ENCODE measurements at places on chromosomes 11 and 22. TPM values are rescaled to one million over a fixed set of nuclear protein-coding genes. Genes with fewer than 3 reads are reported as not detected.

- DNase-seq = no peak
- H3K4me3 ChIP-seq = no peak overlapping the region
- H3K4me1 ChIP-seq = 0 out of 2 replicates have a peak, but pooled peaks cover 5% of the 10 kb centered on the region
- H3K27me3 ChIP-seq = peaks cover 71% of the 10 kb centered on the region
- no peak overlapping the region for H3K27ac ChIP-seq
- H3K36me3 ChIP-seq = no peaks in the 10 kb centered on the region
These were observed 9.4 kb upstream of the RTCB start for GRCh38 chr22:32421484-32421883.

- no peak overlapping the region for H3K4me3 ChIP-seq
- no peaks in the 10 kb centered on the region for H3K27me3 ChIP-seq
- H3K36me3 ChIP-seq = no peaks in the 10 kb centered on the region
- no peak overlapping the region for H3K27ac ChIP-seq
- DNase-seq = no peak
These were observed 66.2 kb upstream of the ZC3H12C start for GRCh38 chr11:110026858-110027626.

Gene RBMXL2
- total RNA-seq = not detected

DNA sequence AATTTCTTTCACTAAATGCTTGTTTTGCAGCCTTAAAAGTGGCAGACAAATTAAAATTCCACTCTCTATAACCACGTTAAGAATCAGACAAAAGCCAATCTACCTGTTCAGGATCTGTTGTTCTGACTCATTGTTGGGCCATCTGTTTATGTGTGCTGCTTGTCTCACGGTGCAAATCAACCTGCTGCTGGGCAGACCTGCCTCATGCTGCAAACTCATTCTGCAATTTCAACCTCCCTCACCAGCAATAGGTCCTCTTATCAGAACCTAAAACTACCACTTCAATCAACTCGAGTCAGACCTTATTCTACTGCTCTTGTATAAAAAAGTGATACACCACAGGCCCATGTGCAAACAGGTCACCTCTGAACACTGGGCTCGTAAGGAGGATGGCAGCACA, 75.1 kb downstream of the LARGE2 start:
- H3K36me3 ChIP-seq = no peaks in the 10 kb centered on the region
- H3K27me3 ChIP-seq = no peaks in the 10 kb centered on the region
- H3K27ac ChIP-seq = peak overlapping the region; percentile 54
- no peak for DNase-seq

Gene GTPBP1
- total RNA-seq = 108 TPM

Gene POGLUT3
- total RNA-seq = 16.0 TPM

Gene DEUP1
- total RNA-seq = 0.44 TPM

DNA sequence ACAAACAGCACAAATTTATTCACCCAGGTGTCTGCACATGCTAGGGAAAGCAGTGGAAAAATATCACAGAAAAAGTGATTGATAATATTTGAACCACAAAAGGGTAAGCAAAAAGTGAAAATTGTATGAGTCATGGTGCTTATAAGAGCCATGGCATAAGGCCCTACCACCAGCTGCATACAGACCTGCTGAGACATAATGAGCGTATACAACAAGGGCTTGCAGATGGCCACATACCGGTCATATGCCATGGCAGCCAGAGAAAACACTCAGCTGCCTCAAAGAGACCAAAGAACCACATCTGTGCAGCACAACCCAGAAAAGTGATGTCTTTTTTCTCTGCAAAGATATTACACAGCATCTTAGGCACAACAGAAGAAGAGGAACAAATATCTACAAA, 71.4 kb upstream of the OR9G4 start:
- no peaks in the 10 kb centered on the region for H3K27me3 ChIP-seq
- DNase-seq = no peak
- peaks cover 4% of the 10 kb centered on the region for H3K4me1 ChIP-seq
- no peak overlapping the region for H3K4me3 ChIP-seq
- H3K27ac ChIP-seq = no peak overlapping the region

DNA sequence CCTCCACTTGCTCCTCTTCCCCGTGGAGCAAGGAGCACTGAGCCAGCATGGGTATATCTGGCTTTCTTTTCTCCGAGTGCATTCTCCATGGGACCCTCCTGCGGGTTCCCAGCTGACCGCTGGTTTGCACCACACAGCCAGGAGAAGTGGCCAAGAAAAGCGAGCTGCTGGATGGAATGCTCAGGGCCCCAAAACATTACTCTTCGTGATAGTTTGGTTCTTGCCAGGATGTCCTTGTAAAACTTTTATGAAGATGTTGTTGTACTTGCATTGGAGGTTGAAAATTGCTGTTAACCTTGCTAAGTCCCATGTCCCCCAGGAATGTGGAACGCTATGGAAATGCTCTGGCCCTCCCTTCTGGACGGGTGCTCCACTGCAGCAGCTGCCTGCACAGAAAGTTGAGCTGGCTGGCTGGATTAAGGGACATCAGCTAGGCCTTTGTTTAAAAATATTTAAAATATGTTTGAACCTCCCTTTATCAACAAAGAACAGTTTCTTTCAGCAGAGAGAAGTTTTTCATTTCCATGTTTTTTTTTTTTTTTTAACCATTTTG, 68.7 kb downstream of the ZNRF3 start:
- 0 out of 2 replicates have a peak overlapping the region, but pooled peaks have one; percentile 8 for H3K27ac ChIP-seq
- peaks cover 56% of the 10 kb centered on the region for H3K4me1 ChIP-seq
- H3K4me3 ChIP-seq = no peak overlapping the region
- DNase-seq = peak; percentile 30

Gene MS4A6A
- total RNA-seq = 0.16 TPM

Gene TMEM109
- 24.1 TPM for total RNA-seq

GRCh38 chr11:128857341-128857740, 9.8 kb downstream of the KCNJ1 start:
- H3K4me1 ChIP-seq = peaks cover 9% of the 10 kb centered on the region
- H3K4me3 ChIP-seq = no peak overlapping the region
- peaks cover 19% of the 10 kb centered on the region for H3K27me3 ChIP-seq

GRCh38 chr22:49609207-49609876, 218.3 kb downstream of the BRD1 start:
- H3K27me3 ChIP-seq = no peaks in the 10 kb centered on the region
- H3K27ac ChIP-seq = no peak overlapping the region
- H3K4me1 ChIP-seq = no peaks in the 10 kb centered on the region
- peaks cover 9% of the 10 kb centered on the region for H3K36me3 ChIP-seq
- no peak overlapping the region for H3K4me3 ChIP-seq

Gene MS4A1
- total RNA-seq = 0.71 TPM

Gene SLC22A25
- not detected for total RNA-seq

Gene YPEL4
- total RNA-seq = not detected

DNA sequence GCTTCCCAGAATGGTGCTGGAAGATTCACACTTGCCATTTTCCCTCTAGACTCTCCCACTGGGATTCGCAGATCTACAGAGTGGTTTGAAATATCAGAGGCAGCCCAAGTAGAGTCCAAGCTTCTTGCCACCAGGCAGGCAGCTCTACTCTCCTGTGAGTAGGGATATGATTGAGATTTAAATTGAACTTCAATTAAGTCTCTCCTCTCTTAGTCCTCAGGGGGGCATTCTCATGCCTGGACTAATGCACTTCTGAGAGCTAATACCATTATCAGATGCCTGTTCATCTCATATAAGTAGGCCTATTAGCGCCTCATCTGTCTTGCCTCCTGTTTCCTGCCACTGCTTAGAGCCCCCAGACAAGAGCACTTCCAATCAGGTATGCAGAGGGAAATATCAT, 25.5 kb upstream of the AMPD3 start:
- H3K4me1 ChIP-seq = no peaks in the 10 kb centered on the region
- no peak overlapping the region for H3K4me3 ChIP-seq
- no peak overlapping the region for H3K27ac ChIP-seq
- no peak for DNase-seq
- peaks cover 6% of the 10 kb centered on the region for H3K27me3 ChIP-seq

- DNase-seq = no peak
- H3K4me3 ChIP-seq = no peak overlapping the region
- H3K4me1 ChIP-seq = no peaks in the 10 kb centered on the region
- peaks cover 4% of the 10 kb centered on the region for H3K27me3 ChIP-seq
- peaks cover 59% of the 10 kb centered on the region for H3K36me3 ChIP-seq
- no peak overlapping the region for H3K27ac ChIP-seq
These were observed 30.2 kb downstream of the PPARA start for GRCh38 chr22:46180370-46181137.

DNA sequence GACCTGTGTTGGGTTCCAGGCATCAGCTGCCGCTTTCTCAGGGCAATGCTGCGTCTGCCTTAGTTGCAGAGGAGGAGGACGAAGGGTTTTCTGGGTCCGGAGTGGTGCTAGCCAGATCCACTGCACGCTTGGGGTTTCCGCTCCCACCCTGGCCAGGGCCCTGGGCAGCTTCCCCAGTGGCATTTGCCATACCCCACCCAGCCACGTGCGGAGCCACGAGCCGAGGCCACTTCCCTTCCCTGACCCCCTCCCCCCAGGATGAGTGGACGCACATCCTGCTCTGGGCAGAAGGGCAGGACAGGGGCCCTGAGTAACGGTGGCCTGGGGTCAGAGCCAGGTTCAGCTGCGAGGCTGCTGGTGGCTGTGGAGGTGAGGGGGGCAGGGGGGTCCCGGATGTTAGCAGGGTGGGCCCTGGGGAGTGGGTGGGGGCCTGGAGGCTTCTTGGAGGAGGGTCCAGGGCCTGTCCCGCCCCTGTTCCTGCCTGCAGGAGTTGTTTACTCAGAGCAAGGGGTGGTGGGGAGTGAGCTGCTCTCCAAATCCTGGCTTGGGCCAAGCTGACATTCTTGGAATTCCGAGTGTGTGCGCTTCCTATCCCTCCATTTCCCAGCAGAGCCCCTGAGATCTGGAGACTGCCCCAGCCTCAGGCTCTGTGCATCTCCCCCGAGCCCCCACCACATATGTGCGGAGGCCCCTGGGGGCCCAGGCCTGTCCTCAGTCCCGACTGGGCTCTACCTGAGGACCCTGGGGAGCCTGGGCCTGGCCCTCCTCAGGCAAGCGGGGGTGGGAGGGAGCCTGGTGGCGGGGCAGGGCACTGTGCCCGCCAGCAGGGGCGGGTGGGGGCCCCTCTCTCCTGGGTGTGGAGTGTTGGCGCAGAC, 1.4 kb downstream of the TSPAN4 start:
- peak overlapping the region; percentile 60 for H3K27ac ChIP-seq
- H3K4me3 ChIP-seq = peak overlapping the region; percentile 75
- H3K4me1 ChIP-seq = peaks cover 21% of the 10 kb centered on the region
- no peaks in the 10 kb centered on the region for H3K27me3 ChIP-seq

Gene RNF215
- 27.6 TPM for total RNA-seq

GRCh38 chr11:133936136-133936535, 20.6 kb downstream of the IGSF9B start:
- H3K27me3 ChIP-seq = no peaks in the 10 kb centered on the region
- no peak overlapping the region for H3K27ac ChIP-seq
- H3K36me3 ChIP-seq = peaks cover 57% of the 10 kb centered on the region
- no peaks in the 10 kb centered on the region for H3K4me1 ChIP-seq
- no peak for DNase-seq

- no peak for DNase-seq
- H3K4me1 ChIP-seq = peaks cover 34% of the 10 kb centered on the region
- peaks cover 18% of the 10 kb centered on the region for H3K36me3 ChIP-seq
- H3K27me3 ChIP-seq = peaks cover 6% of the 10 kb centered on the region
- H3K4me3 ChIP-seq = no peak overlapping the region
These were observed 15.0 kb downstream of the CXCR5 start for GRCh38 chr11:118898400-118899295.

DNA sequence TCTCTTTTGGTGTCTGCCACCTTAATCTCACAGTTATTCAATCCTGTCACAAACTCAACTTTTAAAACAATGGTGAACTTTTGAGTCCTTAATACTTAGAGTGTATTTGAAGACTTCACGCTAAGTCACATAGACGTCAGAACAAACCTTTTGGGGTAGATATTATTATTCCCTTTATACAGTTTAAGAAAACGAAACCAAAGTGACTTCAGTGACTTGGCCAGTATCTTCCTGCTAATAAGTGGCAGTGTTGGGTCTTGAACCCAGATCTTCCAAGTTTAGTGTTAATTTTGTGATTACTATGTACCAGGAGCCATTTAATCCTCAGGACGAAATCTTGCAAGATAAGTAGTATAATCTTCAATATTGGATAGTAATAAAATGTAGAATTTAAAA, 691 bp downstream of the CEP295 start:
- H3K4me3 ChIP-seq = peak overlapping the region; percentile 86
- peaks cover 8% of the 10 kb centered on the region for H3K36me3 ChIP-seq
- H3K4me1 ChIP-seq = peaks cover 9% of the 10 kb centered on the region
- H3K27me3 ChIP-seq = peaks cover 34% of the 10 kb centered on the region
- H3K27ac ChIP-seq = peak overlapping the region; percentile 32

Gene OR8A1
- total RNA-seq = not detected

Gene OR52E8
- total RNA-seq = not detected

DNA sequence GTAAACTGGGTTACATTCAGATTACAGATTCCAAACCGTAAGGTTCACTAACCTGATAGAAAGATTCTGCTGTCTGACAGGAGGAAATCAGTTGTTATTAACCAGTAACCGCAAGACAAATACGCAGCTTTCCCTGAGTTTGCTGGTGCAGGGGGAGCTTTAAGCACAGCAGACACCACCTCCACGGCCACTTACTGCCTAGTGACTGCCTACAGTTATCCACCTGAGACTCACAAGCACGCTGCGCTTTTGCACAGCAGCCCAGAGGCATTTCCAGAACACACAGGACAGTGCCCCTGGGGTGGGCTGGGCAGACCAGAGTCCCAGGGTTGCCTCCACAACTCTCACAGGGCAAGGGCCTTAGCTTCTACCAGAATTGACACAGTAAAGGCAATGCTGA, 90.9 kb downstream of the CTTN start:
- H3K27me3 ChIP-seq = no peaks in the 10 kb centered on the region
- peaks cover 43% of the 10 kb centered on the region for H3K36me3 ChIP-seq
- H3K4me1 ChIP-seq = no peaks in the 10 kb centered on the region
- no peak for DNase-seq

GRCh38 chr11:60077216-60077817, 11.1 kb upstream of the MS4A2 start:
- no peak overlapping the region for H3K27ac ChIP-seq
- peaks cover 6% of the 10 kb centered on the region for H3K4me1 ChIP-seq
- H3K27me3 ChIP-seq = no peaks in the 10 kb centered on the region
- peaks cover 7% of the 10 kb centered on the region for H3K36me3 ChIP-seq

Gene LRRC75B
- total RNA-seq = 17.6 TPM

- H3K27me3 ChIP-seq = peaks cover 11% of the 10 kb centered on the region
- H3K36me3 ChIP-seq = no peaks in the 10 kb centered on the region
- peaks cover 22% of the 10 kb centered on the region for H3K4me1 ChIP-seq
- H3K27ac ChIP-seq = no peak overlapping the region
- no peak overlapping the region for H3K4me3 ChIP-seq
These were observed 26.2 kb downstream of the EHF start for GRCh38 chr11:34647131-34647530.

DNA sequence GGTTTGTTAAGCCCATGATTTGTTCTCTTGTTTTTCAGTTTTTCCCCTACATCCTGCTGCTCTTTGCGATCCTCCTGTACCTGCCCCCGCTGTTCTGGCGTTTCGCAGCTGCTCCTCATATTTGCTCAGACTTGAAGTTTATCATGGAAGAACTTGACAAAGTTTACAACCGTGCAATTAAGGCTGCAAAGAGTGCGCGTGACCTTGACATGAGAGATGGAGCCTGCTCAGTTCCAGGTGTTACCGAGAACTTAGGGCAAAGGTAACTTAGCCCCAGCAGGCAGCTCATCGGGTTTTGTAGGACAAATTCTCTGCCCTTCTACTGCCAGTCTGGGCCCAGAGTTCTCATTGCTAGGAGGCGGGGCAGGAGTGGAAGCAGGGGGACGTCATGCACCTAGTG, 49.7 kb downstream of the PANX1 start:
- no peak overlapping the region for H3K4me3 ChIP-seq
- H3K27me3 ChIP-seq = no peaks in the 10 kb centered on the region
- no peak for DNase-seq

- peak; percentile 73 for DNase-seq
- H3K4me1 ChIP-seq = peaks cover 27% of the 10 kb centered on the region
- no peak overlapping the region for H3K27ac ChIP-seq
- H3K36me3 ChIP-seq = peaks cover 8% of the 10 kb centered on the region
These were observed 99.4 kb downstream of the MIAT start for GRCh38 chr22:26756675-26757293.

Gene DNAJB13
- total RNA-seq = 0.18 TPM

Gene CD248
- total RNA-seq = 2.6 TPM
